ENCODE measurements at places on chromosomes 1 and 21. TPM values are rescaled to one million over a fixed set of nuclear protein-coding genes. Genes with fewer than 3 reads are reported as not detected.

DNA sequence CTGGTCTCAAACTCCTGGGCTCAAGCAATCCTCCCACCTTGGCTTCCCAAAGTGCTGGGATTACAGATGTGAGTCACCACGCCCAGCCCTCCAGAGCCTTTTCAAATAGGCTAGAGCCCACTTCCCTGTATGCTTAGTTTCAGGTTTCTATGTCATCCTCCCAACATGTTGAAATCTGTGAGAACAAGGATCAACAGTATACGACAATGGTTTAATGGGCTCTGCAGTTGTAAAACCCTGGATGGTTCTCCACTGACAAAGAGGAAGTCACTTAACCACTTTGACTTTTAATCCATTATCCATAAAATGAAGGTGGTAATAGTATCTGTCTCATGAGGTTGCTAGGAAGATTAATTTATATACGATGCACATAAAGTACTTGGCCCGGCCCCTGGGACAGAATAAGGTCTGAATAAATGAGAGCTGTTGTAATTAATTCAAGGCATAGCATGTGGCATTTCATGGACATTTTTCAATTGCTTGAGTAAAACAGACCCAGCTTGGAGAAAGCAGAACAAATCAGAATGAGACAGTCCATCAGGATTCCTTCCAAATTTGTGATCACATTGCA lies 113.9 kb upstream of the ZNF648 start:
- DNase-seq = no peak

DNA sequence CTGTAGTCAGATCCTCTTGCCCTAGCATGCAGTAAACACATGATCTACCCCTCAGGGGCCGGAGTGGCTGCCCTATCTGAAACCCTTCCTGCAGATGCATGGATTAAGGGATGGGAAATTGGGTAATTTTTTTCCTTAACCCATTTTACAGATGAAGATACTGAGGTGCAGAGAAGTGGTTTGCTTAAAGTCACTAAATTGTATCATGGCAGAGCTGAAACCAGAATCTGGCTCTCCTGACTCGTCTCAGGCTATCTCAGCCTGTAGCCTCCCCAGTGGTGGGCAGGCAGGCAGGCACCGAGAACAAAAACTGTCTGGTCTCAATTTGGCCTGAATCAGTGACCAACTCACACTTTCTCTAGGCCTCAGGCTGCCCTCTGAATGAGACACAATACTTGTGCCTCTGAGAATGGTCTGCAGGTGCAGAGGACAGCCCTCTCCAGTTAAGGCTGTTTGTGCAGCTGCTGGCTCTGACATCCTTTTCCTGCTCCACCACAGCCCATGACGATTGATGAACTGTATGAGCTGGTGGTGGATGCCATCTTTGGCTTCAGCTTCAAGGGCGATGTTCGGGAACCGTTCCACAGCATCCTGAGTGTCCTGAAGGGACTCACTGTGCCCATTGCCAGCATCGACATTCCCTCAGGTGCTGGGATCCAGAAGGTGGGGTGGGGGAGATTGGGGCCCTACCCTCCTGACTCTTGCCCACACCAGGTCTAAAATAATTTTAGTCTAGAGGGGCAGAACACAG lies 1.5 kb downstream of the NAXE start:
- no peak for DNase-seq

DNA sequence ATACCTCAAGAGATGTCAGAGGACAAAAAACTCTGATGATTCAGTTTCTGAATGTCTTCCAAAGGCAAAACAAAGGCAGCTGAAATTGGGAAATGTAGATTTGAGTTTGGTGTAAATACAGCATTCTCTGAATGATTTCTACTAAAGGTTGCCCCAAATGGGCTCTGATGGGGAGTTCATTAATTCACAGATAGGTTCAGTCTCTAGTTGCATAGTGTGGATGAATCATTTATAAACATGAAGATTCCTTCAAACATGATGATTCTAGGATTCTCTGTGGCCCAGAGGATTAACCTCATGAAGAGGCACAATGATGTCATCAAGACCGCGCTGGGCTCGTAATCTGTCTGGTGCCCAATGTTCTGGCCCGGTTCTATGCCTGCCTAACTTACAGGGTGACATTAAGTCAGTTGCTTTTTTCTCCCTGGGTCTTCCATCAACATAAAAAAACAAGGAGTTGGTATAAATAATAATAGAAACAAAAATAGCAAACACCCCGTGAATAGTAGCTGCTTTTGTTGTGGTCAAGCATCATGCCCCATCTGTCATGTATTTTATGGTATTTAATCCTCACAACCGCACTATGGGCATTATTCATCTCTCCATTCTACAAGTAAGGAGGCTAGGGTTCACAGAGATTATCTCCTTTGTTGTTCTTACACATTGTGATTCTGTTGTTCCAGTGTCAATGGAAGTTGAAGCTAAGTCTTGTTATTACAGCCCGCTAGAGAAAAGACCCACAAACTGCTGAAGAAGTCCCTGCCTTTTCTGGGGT lies 509.6 kb upstream of the USP24 start:
- DNase-seq = no peak

GRCh38 chr21:41712201-41712600 lies 54.7 kb downstream of the RIPK4 start:
- DNase-seq = no peak

GRCh38 chr21:45113543-45113942 lies 39.2 kb downstream of the ADARB1 start:
- DNase-seq = no peak

GRCh38 chr1:18940303-18941020 lies 16.0 kb downstream of the IFFO2 start:
- DNase-seq = no peak

DNA sequence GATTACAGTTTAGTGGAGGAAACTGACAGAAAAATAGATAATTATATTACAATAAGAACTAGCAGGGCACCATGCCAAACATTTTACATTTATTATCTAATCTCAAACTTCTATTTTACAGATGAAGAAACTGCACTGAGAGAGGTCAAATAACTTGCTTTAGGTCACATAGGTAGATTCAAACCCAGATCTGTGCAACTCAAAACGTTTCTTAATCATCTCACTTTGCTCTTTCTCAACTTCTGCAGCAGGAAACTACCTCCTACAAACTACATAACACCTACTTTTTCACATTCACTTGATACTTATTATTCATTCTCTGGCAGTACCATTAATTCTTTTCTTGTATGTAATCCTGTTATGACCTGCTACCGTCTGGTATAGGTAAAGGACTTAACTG lies 49.9 kb upstream of the BCL10 start:
- no peak for DNase-seq

- DNase-seq = no peak
Observed at GRCh38 chr1:212218065-212218464, 67.1 kb upstream of the PPP2R5A start.

- DNase-seq = no peak
Observed at GRCh38 chr1:44874155-44874554, 31.1 kb upstream of the PTCH2 start.

- DNase-seq = no peak
Observed at GRCh38 chr1:22210636-22211035, 67.7 kb upstream of the WNT4 start.

- no peak for DNase-seq
Observed at GRCh38 chr1:45721207-45721606, 29.2 kb downstream of the IPP start.

DNA sequence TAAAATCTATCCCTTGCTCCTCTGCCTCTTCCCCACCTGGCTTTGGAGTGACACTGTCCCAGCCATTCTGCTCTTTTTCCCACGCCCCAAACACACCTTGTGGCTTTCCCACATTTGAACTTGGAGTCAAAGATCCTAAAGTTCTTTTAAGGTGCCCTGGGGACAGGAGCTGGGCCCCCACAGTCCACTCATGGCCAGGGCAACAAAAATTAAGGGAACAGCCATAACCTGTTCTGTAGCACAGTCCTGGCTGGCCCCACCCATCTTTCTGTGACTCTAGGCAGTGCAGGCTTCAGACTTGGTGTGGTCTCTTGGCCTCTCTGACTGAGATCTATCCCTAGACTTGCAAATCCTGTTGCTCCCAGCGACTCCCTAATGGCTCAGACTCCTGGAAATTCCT lies 143.0 kb upstream of the MAGI3 start:
- DNase-seq = no peak

DNA sequence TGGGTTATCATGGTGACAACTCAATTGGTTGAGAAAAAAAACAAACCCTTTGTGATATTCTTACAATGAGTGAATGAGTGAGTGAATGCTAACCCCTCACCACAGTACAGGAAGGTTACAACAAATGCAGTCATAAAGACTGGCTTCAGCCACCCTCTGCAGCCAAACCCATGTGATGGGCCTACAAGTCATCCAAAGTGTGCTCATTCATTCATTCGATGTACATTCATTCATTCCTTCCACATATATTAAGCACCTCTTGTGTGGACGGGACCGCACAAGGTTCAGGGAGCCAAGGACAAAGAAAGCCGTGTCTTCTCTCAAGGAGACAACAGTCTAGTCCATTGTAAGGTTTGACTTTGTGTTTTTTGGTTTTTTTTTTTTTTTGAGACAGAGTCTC lies 49.4 kb downstream of the WDR4 start:
- DNase-seq = no peak

GRCh38 chr1:221032637-221033280 lies 153.5 kb downstream of the HLX start:
- no peak for DNase-seq

GRCh38 chr1:2391931-2392509 lies 379 bp downstream of the RER1 start:
- no peak for DNase-seq

DNA sequence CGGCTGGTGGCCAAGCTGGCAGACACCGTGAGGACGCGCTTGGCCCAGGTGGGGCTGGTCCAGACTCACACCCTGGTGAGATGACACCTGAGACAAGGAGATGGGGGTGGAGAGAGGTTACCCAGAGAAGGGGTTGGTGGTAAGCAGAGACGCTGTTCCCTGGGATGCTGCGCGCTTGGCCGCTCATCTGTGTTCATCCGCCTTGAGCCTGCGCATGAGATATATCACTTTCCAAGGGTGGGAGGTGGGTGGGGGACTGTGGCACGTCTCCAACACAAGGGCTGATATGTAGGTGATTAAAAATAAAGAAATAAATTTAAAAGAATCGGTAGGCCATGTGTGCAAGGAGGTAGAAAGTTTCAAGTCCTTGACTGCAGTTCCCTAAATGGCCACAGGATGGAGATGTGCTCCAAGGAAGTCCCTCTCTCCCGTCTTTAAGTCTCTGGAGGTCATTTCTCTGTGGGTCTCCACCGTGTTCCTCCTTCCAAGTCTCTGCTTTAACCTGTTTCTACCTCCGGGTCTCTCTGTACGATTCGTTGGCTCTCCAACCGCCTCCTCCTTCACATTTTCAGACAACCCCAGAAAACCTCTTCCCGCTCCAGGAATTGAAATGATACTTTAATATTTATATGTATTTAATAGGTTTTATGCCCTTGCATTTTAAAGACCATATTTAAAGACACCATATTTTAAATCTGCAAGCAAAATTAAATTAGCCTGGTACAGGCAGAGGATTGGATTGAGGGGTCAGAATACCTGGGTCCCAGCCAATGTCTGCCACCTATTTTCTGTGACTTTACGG lies 4.5 kb downstream of the TTC24 start:
- DNase-seq = peak; percentile 57

- peak; percentile 38 for DNase-seq
Observed at GRCh38 chr1:231702804-231703203, 76.2 kb downstream of the DISC1 start.

- DNase-seq = no peak
Observed at GRCh38 chr1:63497577-63497976, 25.4 kb downstream of the ITGB3BP start.

DNA sequence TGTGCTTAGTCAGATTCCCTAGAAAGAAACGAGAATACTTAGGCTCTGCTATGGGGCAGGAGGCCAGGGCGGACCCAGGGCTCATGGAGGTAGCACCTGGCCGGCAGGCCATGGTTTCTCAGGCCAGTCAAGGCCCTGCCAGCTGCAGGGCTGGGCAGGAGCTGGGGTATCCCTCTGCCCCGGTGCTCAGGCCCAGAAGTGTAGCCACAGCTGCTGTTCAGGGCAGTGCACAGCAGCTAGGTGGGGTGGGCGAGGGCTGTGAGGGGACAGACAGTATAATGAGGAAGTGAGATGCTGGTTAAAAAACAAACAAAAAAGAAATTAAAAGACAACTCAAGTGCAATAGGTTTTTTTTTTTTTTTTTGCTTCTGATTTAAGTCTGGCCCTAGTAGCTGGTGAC lies 34.0 kb upstream of the EDN2 start:
- no peak for DNase-seq

DNA sequence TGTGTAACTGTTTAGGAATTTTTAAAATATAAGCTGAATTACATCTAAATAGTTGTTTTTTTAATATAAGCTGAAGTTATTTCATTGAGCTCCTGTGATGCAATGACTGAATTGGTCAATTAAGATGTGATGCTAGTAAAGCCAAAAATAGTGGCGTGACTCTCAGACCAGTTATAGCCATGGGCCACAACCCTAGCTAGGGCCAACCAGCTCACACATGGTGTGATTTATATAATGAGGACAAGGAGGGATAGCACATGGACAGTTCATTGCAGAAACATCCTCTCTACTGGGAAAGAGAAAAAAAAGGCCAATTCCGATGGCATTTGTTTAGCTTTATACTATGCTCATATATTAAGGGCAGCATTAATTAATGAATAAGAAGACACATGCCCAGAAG lies 119.3 kb upstream of the PROX1 start:
- DNase-seq = no peak

DNA sequence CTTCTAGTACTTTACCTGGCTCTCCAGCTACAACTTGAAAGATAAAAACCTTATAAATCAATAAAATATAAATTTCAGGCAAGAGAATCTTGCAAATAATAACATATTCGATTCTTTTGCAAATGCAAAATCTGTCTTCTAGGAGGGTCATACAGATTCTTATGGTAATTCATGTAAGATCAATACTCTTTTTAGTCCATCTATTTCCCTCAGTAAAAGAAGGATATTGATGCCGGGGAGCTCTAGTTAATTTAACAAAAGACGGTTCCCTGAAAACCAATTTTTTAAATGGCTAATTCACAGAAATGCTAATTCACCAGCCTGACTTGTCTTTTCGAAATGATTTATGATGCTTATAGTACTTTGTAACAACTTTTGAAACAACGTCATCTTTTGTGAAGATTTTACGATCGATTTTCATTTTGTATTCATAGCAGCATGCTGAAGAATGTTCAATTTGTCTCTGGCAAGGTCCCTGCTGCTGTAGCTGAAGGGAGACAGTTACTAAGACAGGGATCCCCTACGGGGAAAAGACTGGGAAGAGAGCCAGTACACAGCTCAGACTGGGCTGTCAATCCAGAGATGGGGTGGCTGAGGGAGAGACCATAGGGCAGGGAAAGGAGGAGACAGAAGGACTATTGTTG lies 90.6 kb upstream of the SPAG17 start:
- no peak for DNase-seq

GRCh38 chr1:184693011-184693410 lies 61.6 kb downstream of the EDEM3 start:
- DNase-seq = no peak

Gene PRELP
- not detected for total RNA-seq

Gene GUCA2B
- not detected for total RNA-seq

Gene ARMH1
- total RNA-seq = 4.7 TPM

Gene S100A8
- not detected for total RNA-seq

Gene LGALS8
- 62.0 TPM for total RNA-seq

Gene CNKSR1
- 16.8 TPM for total RNA-seq

Gene SLC30A2
- 0.48 TPM for total RNA-seq

Gene HSD3B2
- total RNA-seq = not detected

Gene CCSAP
- total RNA-seq = 3.0 TPM

Gene LENEP
- total RNA-seq = not detected

Data from kidney epithelial cell (primary cell).